COR-L47 (cell line): ENCODE measurements at places on chromosomes 2 and 18.

GRCh38 chr2:32715981-32716380 is 88.1 kb downstream of the TTC27 start:
- no peak for DNase-seq

- DNase-seq, result peak; percentile 38
Measured at GRCh38 chr2:157325786-157326185, at the start of gene ERMN. Gene ERMN (minus strand): TSS chr2:157325824. CDS start chr2:157325642, 182 bp downstream.

GRCh38 chr2:173982918-173983317 is 17.7 kb upstream of the SP3 start:
- peak; percentile 89 for DNase-seq

GRCh38 chr18:46484971-46485370 is 172.0 kb downstream of the LOXHD1 start:
- DNase-seq, result no peak

DNA sequence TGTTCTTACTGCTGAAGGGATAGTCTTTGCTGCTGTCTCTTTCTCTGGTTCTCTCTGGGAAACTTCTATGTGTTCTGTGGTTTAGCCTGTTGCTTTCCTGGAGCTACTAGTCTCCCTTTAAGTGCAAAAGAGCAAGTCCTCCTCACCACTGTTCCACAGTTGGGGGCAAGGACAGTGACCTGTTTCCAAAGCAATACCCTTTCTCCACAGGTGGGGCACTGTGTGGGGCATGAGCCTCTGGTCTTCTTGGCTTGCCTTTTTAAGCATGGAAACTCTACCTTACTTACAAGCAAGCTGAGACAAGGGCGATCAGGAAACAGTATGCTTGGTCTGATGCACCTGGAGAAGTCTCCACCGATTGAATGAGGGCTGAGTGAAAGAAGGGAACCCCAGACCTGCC is 156.7 kb downstream of the CPS1 start:
- DNase-seq, result no peak

DNA sequence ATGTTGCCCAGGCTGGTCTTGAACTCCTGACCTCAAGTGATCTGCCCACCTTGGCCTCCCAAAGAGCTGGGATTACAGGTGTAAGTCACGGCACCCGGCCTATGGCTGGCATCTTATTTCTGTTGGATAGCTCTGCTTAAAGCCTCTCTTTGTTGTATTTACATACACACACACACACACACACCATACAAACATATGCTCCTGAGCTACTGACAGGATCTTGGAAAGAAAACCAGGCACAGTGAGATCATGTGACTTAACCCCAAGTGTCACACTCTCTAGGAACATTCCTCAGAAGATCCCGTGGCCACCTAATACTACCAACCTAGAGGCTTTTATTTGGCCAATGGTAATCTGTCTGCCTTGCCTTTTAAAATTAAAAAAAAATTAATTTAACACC is 85.1 kb upstream of the HAAO start:
- no peak for DNase-seq

GRCh38 chr2:105309147-105309545 is 20.4 kb downstream of the TGFBRAP1 start:
- DNase-seq, result no peak

GRCh38 chr2:191180713-191181112 is 29.9 kb upstream of the STAT4 start:
- no peak for DNase-seq

- no peak for DNase-seq
Measured at GRCh38 chr2:98701230-98701629, 29.7 kb downstream of the MGAT4A start.

- no peak for DNase-seq
Measured at GRCh38 chr2:241680827-241681599, 5.6 kb downstream of the DTYMK start.

- DNase-seq, result no peak
Measured at GRCh38 chr18:25136416-25137196, 215.4 kb downstream of the ZNF521 start.

- DNase-seq, result no peak
Measured at GRCh38 chr2:238159661-238160205, 963 bp downstream of the ERFE start.

DNA sequence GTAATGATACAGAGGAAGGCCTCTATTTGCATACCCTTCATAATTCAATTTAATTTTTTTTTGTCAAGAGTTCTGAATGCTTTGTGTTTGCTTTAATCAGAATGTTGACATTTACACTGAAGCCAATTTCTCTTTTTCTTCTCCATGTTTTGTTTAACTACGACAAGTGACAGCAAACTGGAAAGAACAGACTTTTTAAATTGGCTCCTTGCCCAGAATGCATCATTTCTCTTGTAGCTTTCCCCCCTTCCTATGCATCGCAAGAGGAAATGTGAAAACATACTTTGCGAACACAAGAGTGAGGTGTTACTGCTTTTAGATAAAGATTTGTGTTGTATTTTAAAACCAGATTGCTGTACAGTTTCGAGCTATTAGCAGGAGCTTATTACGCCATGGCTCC is 955.2 kb upstream of the CELF4 start:
- peak; percentile 94 for DNase-seq

- peak; percentile 75 for DNase-seq
Measured at GRCh38 chr2:219684721-219685689, 57.6 kb downstream of the SLC4A3 start.

DNA sequence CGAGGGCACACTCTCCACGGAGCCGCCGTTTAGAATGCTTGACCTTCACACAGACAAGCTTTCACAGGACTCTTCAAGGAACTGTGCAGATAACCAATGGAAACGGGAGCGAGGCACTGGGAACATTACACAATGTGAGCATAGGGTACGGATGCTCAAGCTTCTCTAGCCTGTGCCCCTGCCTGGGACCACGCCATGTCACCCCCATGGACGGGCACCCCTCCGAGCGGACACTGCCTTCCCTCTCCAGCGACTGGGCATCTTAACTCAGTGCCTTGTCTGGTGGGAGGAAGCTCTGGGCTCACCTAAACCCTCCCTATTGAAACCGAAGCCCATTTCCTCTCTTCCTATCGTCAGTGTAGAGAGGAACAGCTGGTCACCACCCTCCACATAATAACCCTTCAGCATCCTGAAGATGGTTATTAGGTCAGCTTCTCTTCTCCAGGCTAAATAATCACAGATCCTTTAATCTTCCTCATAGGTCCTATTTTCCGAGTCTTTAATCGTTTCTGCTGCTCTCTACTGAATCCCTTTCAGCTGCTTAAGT is 626.7 kb downstream of the GALR1 start:
- no peak for DNase-seq
